ENCODE measurements at places on chromosomes 16 and 17.

- no peak for DNase-seq
Observed at GRCh38 chr16:66735891-66736290, 15.5 kb downstream of the DYNC1LI2 start.

DNA sequence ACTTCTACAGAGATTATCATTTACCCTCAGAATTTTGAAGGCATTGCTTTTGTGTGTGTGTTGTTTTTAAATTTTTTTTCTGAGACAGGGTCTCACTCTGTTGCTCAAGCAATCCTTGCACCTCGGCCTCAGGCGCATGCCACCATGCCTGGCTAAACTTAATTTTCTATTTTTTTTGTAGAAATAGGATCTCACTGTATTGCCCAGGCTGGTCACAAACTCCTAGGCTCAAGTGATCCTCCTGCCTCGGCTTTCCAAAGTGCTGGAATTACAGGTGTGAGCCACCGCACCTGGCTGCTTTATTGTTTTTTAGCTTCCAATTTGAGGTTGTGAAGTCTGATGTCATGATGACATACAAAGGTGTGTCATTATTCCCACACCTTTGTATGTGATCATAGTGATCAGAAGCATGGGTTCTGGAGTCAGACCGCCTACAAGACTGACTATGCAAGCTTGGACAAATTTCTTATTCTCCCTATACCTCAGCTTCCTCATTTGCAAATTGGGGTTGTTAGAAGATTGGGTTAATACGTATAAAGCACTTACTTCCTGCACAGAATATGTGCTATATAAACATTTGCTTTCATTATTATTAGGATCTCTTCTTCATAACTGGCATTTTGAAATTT, 5.8 kb downstream of the SEPHS2 start:
- no peak for DNase-seq

- DNase-seq, result peak; percentile 39
Observed at GRCh38 chr16:4358831-4359561, 7.9 kb upstream of the PAM16 start.

GRCh38 chr17:838486-838885, 56.3 kb downstream of the MRM3 start:
- DNase-seq, result no peak

- no peak for DNase-seq
Observed at GRCh38 chr16:10678655-10679054, 16.1 kb downstream of the TEKT5 start.

- DNase-seq, result no peak
Observed at GRCh38 chr17:44604116-44604761, 47.0 kb downstream of the FZD2 start.

DNA sequence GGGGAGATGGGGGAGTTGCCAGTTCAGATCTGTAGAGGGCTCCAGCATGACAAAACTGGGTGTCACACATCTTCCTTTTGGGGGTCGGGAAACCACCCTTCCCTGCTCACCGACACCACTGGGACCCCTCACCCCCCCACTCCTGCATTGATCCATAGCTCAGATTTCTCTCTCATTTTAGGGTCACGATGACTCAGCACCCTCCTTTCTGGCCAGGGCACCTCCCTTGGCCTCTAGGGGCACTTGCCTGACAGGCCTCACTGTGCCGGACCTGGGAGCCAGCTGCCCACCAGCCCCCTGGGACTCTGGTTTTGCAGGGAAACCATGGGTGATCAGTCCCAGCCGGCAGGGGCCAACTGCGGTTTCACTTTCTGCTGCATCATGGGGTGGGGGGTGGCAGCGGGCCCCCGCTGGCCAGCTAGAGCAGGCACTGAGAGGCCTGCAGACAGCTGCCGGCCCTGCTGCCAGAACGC, 239.4 kb downstream of the MRTFB start:
- no peak for DNase-seq

GRCh38 chr17:79364315-79365094, 246.3 kb downstream of the RBFOX3 start:
- DNase-seq, result no peak

DNA sequence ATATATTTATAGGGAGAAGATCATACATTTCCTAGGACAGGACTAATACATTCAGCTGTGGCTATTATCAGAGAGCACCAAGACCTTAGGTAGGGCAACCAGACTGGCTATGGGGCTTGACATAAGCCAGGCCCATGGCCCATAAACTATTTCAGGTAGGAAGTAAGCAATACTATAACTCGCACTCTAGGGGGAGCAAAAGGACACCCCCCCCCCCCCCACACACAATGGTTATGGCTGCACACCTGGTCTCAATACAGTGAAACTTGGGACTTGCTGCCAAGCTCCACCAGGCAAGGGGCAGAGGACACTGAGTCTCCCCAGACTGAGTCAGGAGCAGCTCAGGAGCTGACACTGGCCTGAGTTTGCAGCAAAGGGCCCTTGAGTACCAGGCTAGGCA, 348.9 kb upstream of the ASIC2 start:
- DNase-seq, result no peak

GRCh38 chr16:15498427-15499175, 64.2 kb downstream of the BMERB1 start:
- no peak for DNase-seq

GRCh38 chr16:27374221-27374803, 27.7 kb upstream of the IL21R start:
- no peak for DNase-seq

- no peak for DNase-seq
Observed at GRCh38 chr17:27535178-27535928, 79.1 kb downstream of the KSR1 start.

DNA sequence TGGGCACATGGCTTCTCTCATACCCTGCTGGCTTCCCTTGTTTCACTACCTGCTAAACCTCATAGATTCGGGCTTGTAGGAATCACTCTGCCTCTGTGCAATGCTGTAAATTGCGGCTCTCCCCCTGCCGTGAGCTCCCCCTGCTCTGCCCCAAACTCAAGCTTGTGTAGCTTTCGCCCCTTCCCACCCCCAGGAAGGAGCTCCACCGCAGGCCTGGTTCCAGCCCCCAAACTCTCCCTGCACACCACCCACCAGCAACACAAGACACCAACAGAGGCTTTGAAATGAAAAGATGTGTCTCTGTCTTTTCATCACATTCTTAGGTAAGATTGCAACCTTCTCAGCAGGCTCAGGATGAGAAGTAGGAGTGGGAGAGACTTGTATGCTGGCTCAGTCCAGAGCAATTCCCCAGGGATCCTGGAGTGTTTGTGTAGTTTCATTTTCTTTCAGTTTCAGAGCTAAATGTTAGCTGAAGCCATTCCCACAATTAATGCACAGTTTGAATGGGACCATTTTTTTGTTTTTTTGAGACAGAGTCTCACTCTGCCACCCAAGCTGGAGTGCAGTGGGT, 14.2 kb downstream of the CX3CL1 start:
- DNase-seq, result no peak

GRCh38 chr17:63151941-63152523, 186.0 kb downstream of the TANC2 start:
- no peak for DNase-seq

- no peak for DNase-seq
Observed at GRCh38 chr16:24848065-24848464, 2.3 kb downstream of the SLC5A11 start.

DNA sequence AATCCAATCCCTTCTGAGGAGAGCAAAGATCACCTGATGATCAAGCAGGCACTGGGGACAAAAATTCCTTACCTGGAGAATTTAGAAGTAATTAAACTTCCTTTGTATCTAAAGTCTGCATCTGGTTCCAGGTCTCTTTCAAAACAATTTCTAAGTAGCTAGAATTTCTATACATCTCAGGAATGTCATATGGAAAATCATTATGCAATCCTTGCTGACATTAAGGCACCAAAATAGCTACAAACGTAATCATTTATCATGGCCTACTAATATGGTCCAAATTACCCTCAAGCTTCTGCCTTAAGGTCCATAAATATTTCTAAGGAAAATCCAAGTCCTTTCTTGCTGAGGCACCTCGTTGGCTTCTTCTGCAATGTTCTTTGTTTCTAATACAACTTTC, 32.9 kb upstream of the YPEL2 start:
- no peak for DNase-seq

- DNase-seq, result no peak
Observed at GRCh38 chr17:72104863-72105234, 16.0 kb upstream of the SOX9 start.

DNA sequence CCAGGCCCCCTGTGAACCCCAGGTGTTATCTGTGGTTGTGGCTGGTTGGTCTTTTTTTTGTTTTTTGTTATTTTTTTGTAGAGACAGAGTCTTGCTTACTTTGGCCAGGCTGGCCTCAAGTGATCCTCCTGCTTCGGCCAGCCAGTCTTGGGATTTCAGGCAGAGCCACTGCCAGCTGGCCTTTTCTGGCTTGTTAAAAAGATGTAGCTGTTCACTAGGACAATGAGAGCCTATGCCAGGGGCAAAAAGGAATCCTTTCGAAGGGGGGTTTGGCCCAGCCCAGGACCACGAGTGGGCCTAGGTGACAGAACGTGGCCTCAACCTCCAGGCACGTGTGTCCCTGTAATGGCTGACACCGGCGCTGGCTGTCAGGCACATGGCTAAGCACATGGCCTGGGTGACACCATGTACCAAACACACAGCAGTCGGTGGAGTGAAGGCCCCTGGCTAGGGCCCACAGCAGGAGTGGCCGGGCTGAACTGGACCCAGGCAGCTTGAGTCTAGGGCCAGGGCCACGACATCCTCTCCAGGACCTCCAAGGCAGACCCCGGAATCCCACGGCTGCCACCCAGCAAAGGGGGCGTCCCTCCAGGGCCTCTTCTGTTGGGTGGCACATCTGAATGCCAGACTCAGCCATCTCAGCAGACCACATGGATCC, 6.9 kb upstream of the SLC38A8 start:
- no peak for DNase-seq

DNA sequence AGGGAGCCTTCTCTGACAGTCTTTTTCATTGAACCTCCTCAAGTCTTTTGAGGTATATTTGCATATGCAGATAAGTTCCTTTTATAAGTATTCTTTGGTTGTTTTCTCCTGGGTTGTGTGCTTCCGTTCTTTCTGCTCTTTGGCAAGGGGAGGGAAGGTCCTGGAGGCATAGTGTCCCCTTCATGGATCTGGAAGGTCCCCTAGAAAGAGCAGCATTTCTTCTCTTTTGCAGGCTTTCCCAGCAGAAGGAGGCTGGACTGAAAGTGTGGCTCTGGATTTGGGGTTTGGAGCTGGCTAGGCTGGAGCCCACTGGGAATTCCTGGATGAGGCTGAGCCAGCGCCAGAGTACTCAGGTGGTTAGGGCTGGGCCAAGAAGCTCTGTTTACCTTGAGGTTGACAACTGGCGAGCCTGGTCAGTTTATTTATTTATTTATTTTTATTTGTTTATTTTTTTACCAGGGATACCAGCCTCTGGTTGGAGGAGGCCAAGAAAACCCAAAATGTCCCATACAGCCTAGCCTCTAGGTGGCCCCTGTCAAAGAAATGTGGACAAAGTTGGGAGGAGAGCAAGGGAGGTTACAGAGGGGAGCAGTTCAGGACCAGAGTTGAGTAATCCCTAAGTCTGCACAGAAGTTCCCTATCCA, 5.4 kb upstream of the TOP2A start:
- DNase-seq, result no peak

GRCh38 chr17:56389356-56389755, 204.1 kb upstream of the NOG start:
- no peak for DNase-seq

DNA sequence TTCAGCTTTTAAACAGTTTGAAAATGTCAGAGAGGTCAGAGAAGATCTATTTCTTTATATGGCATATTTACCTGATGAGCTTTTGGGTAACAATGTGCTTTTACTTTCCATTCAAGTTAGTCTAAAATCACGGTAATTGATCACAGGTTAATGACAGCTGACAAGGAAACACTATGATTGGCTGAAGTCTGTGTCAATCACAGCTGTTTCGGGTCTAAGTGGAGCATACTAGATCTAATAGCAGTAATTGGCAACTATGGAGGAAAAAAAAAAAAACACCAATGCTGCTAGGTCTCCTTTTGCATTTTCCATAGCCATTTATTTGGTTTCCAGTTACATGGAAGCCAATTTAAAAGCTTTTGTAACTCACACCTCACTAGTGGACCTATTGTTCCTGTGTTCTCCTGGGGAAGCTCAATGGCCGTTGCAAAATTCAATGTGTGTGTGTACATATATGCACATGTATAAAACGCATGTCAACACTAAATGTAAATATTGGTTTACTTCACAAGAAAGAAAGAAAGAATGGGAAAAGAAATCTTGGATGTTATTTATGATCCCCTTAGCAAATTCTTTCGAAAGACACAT, 568.3 kb upstream of the ZFHX3 start:
- no peak for DNase-seq

- DNase-seq, result no peak
Observed at GRCh38 chr17:66952031-66952524, 12.4 kb upstream of the CACNG4 start.

- no peak for DNase-seq
Observed at GRCh38 chr17:1030684-1031532, 34.0 kb downstream of the TIMM22 start.

DNA sequence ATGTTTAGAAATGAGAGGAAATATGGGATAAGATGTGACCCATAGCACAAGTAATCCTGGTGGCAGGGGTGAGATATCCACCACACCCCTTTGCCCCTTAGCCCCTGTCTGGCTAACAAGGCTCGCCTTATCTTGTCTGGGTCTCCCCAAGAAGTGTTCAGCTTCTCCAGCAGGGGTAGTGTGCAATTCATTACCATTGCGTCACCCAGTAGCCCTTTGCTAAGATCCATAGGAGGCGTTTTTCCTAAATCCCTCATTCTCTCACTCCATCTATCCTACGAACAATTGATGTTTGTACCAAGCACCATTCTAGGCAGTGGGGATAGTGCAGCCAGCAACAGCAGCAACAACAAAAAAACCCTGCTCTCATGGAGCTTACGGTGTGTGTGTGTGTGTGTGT, 30.8 kb downstream of the CCDC42 start:
- DNase-seq, result no peak

GRCh38 chr16:88882358-88883030, 16.0 kb upstream of the PABPN1L start:
- peak; percentile 7 for DNase-seq

DNA sequence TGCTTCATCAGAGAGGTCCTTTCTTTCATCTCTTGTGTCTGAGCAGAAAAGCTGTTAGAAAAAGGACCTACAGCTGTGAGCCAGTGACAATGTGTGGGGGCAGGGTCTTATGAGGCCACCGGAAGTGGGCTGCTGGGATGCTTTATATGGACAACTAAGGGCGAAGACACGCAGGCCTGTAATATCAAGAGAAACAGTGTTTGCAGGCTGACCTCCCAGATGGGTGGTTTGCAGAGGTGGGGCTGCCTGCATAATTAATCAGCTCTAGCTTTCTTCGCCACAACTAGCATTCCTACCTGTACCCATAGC, 30.4 kb upstream of the SALL1 start:
- no peak for DNase-seq

All from stimulated activated CD4-positive, alpha-beta T cell treated with anti-CD3 and anti-CD28 coated beads, Interleukin-2, amount 100 ng/mL, for 4 hours (primary cell).